Stimulated activated naive CD8-positive, alpha-beta T cell treated with anti-CD3 and anti-CD28 coated beads, Interleukin-15, Interleukin-2, amounts not matched to agents 100 U/mL and 50 U/mL, for 24 hours (primary cell): ENCODE measurements at places on chromosomes 1 and 21.

DNA sequence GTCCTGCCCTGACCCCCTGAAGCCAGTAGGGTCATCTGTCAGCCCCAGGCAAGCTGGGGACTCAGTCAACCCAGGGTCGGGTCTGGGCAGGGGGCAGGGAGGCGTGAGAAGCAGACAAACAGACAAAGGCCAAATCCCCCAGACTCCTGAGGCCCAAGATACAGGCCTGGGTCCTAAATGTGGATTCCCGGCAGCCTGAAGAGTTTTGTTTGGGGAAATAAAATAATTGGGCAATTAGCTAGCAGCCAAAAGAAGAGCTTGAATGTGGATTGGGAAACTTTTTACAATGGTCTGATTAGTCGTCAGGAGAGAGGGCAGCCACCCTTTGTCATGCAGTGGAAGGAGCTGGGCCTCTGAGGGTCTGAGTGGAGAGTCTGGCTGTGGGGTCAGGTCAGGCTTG is 4.5 kb upstream of the LEFTY2 start:
- DNase-seq, result no peak

GRCh38 chr1:203743091-203743571 is 21.9 kb upstream of the LAX1 start:
- DNase-seq, result no peak

GRCh38 chr21:45405819-45406762 is 1.1 kb downstream of the COL18A1 start:
- peak; percentile 16 for DNase-seq

DNA sequence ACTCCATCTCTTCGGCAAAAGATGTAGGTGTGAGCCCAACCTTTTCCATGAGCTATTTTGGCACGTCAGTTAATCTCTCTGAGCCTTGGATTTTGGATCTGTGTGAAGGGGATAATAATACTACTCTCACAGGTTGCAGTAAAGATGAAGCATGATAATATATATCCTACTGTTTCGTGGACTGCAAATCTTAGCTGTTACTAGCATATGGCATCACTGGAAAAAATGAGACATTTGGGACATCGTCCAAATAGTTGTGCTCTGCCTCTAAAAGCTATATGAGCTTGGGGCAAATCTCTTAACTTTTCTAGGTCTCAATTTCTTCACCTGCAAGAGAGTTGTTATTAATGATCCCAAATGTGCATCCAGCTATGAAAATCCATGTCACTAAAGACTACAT is 147.4 kb upstream of the ZRANB2 start:
- DNase-seq, result no peak

GRCh38 chr21:36835383-36835795 is 131.1 kb downstream of the HLCS start:
- DNase-seq, result no peak

DNA sequence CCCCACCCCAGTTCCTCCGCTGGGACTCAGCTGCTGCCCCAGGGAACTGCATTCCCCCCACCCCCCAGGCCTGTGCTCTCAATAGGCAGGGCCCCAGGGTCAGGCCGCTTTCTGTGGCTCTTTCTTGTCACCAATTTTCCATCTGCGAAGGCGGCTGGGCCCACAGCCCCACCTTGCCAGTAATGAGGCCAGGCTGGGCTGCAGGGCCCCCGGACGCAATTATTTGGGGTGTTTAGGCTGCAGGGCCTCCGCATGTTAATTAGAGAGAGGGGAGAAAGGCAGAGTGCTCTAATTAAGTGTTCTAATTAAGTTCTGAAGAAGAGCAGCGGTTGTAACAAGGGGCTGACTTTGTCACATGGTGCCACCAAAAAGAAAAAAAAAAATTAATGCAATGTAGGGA is 71.8 kb downstream of the EPHB2 start:
- DNase-seq, result no peak

DNA sequence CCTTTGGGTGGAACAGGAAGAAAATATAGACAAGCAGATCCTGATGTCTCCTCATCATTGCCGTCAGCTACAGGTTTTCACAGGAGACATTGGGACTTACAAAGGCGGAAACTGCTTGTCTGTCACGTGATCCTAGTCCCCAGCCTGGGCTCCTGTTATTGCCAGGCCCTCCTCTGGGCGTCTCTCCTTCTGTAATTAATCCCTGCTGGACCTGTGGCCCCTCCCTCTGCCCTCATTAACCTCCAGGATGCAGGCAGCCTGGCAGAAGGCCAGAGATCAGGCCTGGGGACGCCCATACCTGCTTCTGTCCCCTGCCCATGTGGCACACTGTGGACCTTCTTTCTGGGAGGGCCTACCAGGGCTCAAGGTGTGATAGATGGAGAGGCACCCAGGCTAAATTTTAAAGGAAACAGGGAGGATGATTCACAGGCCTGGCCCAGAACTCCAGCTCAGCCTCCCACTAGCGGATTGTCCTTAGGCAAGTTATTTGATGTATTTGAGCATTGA is 2.4 kb downstream of the S100A5 start:
- no peak for DNase-seq

GRCh38 chr21:29175408-29176134 is 45.1 kb downstream of the MAP3K7CL start:
- no peak for DNase-seq

- DNase-seq, result no peak
Measured at GRCh38 chr1:39484564-39484963, 6.9 kb upstream of the BMP8A start.

GRCh38 chr1:11058595-11059154 is 1.1 kb downstream of the SRM start:
- DNase-seq, result no peak

GRCh38 chr1:64974288-64974825 is 8.0 kb upstream of the JAK1 start:
- DNase-seq, result no peak

DNA sequence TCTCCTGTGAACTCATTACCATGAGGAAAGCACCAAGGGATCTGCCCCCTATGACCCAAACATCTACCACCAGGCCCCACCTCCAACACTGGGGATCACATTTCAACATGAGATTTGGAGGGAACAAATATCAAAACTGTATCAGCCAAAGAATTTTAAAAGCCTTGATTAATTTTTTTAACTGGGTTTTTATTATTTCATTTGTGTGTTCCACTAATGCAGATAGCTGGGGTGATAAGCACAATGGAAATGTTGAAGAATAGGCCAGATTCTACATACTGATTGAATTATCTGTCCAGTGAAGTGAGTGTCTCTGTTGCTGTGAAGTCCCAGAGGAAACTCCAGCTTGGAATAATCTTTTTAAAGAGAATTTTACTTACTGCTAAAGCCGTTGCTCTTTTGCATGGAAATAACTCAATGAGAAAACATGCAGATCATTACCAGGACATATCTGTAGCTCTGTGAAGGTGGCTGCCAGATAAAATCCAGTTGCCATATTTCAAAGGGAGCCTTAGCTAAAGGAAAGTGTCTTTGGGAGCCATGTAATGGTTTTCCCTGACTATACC is 44.4 kb upstream of the DHCR24 start:
- DNase-seq, result no peak

- peak; percentile 69 for DNase-seq
Measured at GRCh38 chr1:43073490-43074230, 98.4 kb downstream of the EBNA1BP2 start.

GRCh38 chr1:223837687-223838086 is 8.1 kb downstream of the TP53BP2 start:
- no peak for DNase-seq

- DNase-seq, result no peak
Measured at GRCh38 chr1:232166942-232167341, 463.0 kb downstream of the SIPA1L2 start.

DNA sequence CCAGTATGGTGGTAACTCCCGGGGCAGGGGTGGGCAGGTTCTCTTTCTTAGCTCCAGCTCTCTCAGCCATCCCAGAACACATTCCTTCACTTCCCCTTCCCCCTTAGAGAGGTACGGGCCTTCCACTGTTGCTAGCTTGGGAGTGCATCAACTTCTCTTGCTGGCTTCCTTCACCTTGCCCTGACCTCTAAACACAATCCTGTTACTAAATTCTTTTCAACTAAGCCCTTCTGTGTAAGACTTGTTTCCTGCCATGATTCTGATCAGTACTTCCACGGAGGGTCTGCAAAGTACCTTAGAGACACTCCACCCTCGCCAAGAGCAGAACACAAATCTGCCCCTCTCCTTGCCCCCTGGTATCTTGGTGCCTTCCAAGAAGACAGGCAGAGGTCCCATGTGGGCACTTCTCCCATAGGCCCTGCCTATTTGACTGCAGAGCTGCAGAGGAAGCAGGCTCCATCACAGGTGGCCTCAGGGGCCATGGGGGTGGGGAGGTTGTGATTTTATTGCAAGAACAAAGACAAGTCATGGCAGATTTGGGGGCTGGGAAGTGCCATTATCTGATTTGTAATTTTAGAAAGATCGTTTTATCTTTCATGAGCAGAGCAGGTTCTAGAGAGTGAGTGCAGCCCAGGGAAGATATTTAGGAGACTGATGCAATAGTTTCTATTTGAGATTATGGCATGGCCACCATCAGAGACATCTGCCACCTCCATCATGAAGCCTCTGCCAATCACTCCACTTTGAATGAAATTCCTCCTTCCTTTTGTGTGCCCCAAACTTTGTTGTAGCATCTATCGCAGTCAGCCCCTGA is 182.5 kb upstream of the JUN start:
- no peak for DNase-seq

GRCh38 chr1:230518511-230518910 is 92.4 kb upstream of the PGBD5 start:
- no peak for DNase-seq

- peak; percentile 33 for DNase-seq
Measured at GRCh38 chr1:53367503-53368313, 39.8 kb upstream of the LRP8 start.

- DNase-seq, result no peak
Measured at GRCh38 chr1:12480748-12481362, 137.2 kb downstream of the DHRS3 start.

DNA sequence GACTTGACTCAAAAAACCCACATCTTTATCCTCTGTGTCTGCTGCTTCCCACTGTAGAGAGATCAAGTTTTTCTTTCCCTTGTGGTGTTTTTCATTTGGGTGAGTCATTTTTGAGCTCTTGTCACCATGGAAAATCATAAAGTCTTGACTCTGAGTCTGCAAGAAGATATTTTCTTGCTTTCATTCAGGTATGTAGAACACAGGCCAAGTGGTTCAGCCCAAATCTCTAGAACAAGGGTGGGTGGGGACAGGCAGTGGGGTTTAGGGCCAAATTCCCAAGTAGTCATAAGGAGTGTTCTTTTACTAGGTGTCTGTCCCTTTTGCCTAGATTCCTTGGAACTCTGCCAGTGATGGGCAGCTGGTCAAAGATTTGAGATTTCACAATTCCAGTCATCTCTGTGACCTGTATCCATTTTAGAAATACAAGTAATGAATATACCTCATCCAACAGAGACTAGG is 21.5 kb upstream of the ARHGAP29 start:
- no peak for DNase-seq

DNA sequence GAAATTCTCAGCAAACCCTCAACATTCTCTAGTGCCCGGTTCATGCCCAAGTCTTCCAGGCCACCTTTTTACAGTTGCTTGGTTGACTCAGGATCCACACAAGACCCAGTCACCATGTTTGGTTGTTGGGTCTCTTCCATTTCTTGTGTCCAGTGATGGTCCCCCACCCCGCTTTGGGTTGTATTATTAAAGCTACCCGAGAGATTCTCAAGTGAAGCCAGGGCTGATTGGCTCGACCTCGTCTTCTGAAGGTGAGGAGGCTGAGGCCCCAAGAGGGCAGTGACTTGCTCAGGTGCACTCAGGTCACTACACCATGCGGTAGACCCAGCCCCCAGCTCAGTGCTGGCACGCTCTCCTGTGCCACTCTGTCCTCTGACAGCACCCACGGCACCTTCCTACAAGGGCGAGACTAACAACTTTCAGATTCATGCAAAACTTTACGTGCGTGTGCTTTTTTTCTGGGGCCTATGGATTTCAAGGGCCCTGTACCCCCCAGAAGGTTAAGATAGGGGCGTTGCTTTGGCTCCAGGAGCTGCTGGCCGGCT is 50.3 kb downstream of the CAPN9 start:
- no peak for DNase-seq

- peak; percentile 20 for DNase-seq
Measured at GRCh38 chr1:186605762-186606350, 74.4 kb downstream of the PTGS2 start.

- DNase-seq, result no peak
Measured at GRCh38 chr1:233114860-233115259, 164.4 kb downstream of the NTPCR start.

- DNase-seq, result no peak
Measured at GRCh38 chr1:87051965-87052364, 137.5 kb downstream of the HS2ST1 start.

DNA sequence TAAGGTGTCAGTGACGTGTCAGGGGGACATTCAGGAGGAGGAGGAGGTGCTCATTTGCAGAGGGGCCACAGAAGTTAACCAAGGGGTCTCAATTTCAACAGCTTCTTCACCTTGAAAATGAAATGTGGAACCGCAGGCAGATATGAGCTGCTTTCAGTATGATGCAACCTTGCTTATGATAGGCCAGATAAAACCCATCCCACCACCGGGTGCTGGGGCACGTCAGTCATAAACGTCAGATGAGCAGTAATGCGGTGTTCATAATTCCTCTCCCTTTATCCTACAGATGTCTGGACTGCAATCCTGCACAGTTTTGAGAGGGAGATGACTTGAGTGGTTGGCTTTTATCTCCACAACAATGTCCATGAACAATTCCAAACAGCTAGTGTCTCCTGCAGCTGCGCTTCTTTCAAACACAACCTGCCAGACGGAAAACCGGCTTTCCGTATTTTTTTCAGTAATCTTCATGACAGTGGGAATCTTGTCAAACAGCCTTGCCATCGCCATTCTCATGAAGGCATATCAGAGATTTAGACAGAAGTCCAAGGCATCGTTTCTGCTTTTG is 1.7 kb downstream of the PTGFR start:
- no peak for DNase-seq

DNA sequence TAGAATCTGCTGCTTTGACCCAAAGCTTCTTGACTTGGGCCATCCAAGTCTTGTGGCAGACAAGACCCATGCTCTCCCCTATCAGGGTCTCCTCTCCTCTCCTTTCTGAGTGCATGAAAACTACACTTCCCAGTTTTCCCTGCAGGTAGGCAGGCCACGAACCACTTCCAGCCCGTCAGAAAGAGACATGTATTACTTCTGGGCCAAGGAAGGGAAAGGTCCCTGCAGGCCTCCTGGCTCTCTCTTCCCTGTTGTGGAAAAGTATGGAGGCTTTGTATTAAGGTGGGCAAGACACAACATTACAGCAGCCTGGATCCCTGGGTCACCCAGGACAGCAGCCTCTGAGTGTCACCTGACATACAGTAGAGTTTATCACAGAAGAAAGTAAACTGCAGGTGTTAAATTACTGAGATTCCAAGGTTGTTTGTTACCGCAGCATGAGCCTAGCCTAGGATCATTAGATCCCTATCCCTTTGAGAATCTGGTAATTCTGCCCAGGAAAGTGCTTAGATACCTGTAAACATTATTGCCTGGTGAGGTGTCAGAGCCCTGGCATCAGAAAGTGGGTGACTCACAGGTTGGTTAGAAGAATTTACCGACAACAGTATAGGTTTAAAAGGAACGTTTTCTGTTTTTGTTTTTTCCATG is 717.3 kb downstream of the MATN1 start:
- DNase-seq, result no peak
